ENCODE measurements at places on chromosomes 2 and 18.

DNA sequence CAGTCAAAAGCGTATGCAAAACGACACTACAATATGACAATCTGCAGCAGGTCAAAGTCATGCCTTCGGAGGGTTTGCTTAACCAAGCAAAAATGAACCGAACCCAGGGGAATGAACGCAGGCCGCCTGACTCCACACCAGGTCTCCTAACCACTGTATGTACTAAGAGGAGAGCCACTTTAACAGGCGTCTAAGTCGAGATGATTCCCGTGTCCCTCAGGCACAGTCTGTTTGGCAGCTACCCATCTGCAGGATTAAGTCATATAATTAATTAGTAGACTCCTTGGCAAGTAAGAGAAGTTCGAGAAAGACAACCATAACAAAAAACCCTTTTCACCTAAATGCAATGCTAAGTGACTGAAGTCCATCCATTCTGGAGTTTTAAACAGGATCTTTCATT, 15.2 kb downstream of the CYB5A start:
- no peak for DNase-seq

DNA sequence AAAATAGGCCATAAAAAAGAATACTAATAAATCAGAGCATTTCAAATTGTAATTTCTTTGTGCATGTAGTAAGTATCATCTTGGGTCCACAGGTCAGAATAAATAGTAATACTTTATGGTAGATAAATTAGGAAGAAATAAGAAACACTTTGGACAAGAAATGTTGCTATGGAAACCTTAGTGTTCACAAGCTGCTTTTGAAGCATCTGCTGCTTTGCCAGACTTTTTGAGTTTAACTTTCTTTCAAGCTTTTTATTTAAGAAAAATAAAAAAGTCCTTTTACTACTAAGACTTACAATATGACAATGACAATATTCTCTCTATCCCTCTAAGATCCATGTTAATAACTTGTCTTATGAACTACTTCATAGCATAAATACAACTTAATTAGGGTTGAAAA, 690.7 kb upstream of the FSHR start:
- no peak for DNase-seq

DNA sequence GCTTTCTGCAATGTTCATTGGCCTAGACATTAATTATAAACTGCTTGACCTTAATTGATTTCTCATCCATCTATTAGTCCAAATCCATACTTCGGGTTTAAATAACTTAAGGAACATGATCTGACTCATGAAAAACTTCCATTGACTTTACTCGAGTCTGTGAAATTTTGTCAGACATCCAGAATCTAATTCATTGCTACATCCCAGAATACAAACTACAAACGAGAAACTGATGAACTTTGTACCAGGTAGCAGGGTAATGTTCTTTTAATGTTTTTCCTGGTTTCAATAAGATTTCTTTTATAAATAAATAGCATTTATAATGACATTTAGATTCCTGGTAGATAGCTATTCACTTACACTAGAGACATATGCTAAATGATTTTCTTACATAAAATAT, 36.0 kb upstream of the IKZF2 start:
- no peak for DNase-seq

- DNase-seq, result no peak
Observed at GRCh38 chr18:45962461-45962860, 4.7 kb downstream of the EPG5 start.

DNA sequence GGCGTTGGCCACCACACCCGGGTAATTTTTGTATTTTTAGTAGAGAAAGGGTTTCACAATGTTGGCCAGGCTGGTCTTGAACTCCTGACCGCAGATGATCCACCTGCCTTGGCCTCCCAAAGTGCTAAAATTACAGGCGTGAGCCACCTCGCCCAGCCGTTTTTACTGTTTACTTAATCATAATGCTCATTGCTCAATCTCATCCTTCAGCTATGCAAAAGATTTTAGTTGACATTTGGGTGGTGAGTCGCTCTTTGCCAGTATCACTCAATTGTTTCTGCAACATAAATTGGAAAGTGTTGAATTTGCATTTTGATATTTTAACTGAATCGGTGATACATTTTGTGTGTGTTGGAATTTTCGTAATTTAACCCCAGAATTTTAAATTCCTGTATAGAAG, 7.8 kb upstream of the ZNF532 start:
- DNase-seq, result no peak

- no peak for DNase-seq
Observed at GRCh38 chr2:100921685-100922161, 80.4 kb upstream of the RPL31 start.

GRCh38 chr2:235005603-235006259, 53.9 kb downstream of the SH3BP4 start:
- DNase-seq, result peak; percentile 81

DNA sequence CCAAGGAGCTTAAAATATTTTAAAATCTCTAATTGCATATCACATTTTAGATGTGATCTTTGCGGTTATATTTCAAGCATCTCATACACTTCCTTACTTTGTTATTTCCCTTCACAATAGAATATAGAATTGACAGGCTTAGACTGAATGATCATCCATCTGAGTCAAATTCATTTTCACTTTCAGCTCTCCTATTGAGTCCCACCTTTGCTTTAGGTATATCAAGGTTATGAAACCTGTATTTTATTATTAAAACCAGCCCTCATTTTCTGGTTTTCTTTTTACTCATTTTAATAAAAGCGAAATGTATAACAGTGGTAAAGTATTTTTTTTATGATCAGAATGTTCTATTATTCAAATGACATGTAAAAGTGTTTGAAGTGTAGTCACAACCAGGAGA, 162.9 kb upstream of the KYNU start:
- no peak for DNase-seq

DNA sequence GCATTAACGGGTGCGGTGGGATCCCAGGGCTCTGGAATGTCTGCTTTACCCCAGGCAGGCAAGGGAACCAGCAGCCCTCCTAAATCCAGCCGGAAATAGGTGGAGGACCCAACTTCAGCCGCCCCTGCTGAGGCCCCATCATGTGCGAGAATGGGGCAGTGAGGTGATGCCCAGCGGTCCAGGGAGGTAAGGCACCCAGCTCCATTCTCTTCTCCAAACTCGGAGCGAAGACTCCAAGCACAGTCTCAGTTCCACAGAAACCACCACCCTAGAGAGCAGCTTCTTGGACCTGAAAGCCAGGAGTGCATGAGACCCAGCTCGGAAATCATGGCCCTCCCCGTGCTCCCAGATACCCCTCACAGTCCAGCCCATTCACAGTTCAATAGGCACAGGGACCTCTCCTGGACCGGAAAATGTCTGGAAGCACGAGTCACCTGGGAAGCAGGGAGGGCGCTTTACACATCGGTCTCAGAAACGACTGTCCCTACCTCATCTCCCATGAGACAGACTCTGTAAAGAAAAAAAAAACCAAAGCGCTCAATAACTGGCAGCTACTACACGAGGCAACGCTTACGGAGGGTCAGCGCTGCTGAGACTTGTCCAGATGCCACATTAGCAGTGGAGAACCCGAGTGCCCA, 2.0 kb downstream of the SDC1 start:
- peak; percentile 69 for DNase-seq

GRCh38 chr2:239153806-239154591, 246.8 kb downstream of the HDAC4 start:
- DNase-seq, result no peak

- no peak for DNase-seq
Observed at GRCh38 chr18:49162226-49162864, 211.6 kb upstream of the SMAD7 start.

GRCh38 chr2:198236338-198236737, 431.9 kb downstream of the PLCL1 start:
- no peak for DNase-seq

GRCh38 chr2:241957276-241957675, 87.7 kb downstream of the RTP5 start:
- no peak for DNase-seq

DNA sequence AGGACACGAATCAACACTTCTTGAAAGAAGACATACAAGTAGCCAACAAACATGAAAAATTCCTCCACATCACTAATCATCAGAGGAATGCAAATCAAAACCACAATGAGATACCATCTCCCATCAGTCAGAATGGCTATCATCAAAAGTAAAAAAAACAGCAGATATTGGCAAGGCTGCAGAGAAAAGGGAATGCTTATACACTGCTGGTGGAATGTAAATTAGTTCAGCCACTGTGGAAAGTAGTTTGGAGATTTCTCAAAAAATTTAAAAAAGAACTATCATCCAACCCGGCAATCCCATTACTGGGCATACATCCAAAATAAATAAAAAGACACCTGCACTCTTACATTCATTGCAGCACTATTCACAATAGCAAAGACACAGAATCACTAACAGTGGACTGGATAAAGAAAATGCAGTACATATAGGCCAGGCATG, 78.7 kb downstream of the GRB14 start:
- DNase-seq, result peak; percentile 68

- DNase-seq, result peak; percentile 41
Observed at GRCh38 chr2:231037202-231037730, at the start of gene C2orf72. C2orf72 (plus strand) TSS chr2:231037523; CDS start chr2:231037566, 43 bp downstream.

DNA sequence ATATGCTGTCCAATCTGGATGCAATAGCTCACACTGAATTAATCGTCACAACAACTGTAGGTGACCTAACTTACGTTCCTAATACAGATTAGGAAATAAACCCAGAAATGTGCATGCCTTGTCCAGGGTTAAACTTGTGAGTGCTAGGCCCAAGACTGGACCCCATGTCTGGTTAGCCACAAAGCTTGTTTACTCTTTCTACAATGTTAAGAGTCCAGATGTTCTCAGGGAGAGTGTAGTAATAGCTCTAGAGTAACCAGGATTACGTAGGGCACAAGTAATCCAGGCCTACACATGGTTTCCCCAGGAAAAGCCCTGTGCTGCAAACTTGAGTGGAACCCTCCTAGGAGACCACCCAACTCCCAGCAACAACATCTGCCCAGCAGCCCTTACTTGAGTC, 26.2 kb downstream of the TRIB2 start:
- DNase-seq, result no peak
